ENCODE measurements at places on chromosomes 2 and 18.

- no peak for DNase-seq
Observed at GRCh38 chr18:78603102-78603983, 376.3 kb upstream of the SALL3 start.

DNA sequence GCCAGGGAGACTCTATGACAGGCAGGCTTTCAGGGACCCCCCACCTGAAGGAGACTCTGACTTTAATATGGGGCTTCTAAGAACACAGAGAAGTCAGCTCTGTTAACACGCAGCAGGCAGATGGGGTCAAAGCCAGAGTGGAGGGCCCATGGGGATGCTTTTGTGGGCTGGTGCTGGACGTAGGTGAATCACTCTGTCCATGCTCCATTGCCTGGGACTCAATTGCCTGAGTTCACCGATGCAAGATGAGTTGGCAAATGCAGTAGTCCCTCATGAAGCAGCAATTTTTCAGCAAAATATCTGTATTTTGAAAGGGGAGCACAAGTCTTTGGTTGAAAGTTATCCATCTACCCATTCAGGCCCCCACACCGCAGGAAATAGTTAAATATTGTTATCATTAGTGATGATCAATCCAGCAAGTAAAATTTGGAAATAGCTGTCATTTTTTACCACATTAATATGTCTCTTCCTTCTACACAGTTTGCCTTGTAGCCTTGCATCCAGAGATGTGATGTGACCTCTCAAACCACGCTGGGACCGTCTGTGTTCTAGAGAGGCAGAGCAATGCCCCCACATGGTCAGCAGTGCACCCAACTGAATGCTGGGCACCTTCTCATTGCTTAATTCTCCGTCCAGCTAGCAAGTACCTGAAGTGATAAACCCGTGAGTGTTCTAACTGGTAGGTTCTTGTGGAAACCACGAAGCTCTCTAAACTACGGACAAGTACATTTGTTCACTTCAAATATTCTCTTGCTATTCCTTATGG lies 34.8 kb upstream of the FAM110C start:
- no peak for DNase-seq

- DNase-seq, result no peak
Observed at GRCh38 chr2:147543056-147543455, 301.8 kb upstream of the ACVR2A start.

- no peak for DNase-seq
Observed at GRCh38 chr18:34661464-34662087, 48.5 kb upstream of the DTNA start.

DNA sequence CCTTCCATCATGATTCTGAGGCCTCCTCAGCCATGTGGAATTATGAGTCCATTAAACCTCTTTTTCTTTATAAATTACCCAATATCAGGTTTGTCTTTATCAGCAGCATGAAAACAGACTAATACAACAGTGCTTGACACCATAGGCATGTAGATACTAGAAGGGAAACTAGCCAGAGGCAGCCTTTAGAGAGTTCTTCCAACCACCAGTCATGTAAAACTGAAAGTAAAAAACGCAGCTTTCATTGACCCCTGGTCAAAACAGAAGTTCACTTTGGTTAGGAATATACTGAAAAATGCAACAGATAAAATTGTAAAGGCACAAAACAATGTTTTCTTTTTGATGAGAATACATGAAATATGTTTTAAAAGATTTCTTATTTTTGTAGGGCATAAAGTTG lies 122.8 kb upstream of the L3MBTL4 start:
- no peak for DNase-seq

DNA sequence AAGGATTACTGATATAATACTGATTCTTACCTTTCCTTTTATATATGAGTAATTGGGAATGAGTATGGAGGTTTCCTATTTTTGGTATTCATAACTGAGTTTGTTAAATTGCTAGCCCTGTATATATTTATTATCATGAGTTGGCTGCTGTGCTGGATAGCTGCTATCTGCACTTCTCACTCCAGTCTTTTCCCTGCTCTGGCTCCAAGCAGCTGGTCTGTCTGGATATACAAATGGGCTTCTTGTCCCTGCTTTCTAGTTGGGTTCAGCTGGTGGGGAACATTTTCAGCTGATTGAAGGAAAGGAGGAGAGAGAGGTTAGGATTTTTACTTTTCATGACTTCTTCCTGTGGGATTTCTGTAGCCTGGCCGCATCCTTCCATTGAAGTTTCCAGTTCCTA lies 41.2 kb downstream of the AGFG1 start:
- DNase-seq, result no peak

DNA sequence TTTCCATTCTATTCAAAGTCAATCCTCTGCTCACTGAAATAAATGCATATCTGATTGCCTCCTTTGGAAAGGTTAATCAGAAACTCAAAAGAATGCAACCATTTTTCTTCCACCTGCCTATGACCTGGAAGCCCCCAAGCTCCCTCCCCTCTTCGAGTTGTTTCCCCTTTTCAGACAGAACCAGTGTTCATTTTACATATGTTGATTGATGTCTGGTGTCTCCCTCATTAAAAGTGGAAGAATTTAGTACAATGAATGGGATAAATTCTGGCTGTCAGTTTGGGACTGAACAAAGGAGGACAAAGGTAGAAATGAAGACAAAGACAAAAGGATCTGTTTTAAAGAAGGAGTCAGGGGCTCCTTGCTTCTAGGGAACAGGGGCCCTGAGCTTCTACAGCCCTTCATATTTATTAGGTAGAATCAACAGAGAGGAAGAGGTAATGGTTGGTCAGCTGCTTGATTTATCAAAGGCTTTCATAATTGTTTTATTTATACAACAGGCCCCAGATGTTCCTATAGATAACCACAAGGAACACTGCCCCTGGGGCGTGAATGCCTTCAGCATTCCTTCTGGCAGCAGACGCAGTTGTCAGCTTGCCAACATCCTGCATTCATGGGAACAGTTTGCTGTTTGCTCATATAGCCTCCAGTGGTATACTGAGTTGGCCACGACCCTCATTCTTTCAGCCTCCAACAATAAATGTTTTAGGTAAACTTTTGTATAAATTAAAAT lies 949.8 kb upstream of the LRATD1 start:
- DNase-seq, result no peak

- DNase-seq, result no peak
Observed at GRCh38 chr2:226378753-226379705, 420.6 kb downstream of the IRS1 start.

GRCh38 chr2:8178911-8179310 lies 502.9 kb upstream of the ID2 start:
- no peak for DNase-seq

GRCh38 chr2:138713504-138713903 lies 66.7 kb downstream of the NXPH2 start:
- DNase-seq, result no peak

GRCh38 chr18:10971717-10972116 lies 177.7 kb downstream of the PIEZO2 start:
- no peak for DNase-seq

DNA sequence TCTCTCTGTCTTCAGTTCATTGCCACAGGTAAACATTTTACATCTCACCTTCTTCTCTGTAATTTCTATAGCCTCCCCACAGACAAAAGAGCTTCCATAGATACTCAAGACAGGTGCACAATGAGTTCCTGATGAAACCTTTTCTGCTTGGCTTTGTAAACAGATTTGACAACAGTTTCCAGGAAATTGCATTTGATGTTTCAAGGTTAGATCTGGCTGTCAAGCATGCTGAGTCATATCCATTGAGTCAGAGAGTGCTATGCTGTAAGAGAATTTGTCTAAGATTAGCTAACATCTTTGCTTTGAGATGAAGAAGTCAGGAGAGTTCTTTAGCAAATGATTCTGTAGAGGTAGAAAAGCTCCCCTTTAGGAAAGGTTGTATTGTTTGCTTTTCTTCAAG lies 40.6 kb upstream of the MAP2 start:
- no peak for DNase-seq
